Activated naive CD4-positive, alpha-beta T cell (primary cell): ENCODE measurements at places on chromosomes 6 and 20.

GRCh38 chr6:135953818-135954217, 102.3 kb downstream of the PDE7B start:
- DNase-seq = no peak

DNA sequence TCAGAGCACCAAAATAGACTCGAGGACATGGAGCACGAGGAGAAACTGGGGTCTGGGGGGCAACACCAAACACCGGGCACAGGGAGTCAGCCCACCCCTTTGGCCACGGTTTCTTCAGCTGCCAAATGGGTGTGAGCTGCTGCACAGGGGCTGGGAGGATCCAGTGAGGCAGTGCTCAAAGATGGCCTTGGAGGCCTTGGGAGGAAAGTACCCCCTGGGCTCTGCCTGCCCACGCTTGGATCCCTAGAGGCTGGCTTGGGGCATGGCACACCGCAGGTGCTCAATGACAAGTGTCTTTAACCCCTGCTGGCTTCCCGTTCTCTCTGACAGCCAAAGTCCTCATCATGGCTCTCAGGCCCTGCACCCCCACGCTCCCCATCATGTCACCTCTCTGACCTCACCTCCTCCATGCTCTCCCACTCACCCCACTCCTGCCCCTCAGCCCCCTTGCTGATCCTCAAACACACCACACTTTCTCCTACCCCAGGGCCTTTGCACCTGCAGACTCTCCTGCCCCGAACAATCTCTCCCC, 190.3 kb downstream of the ANKRD60 start:
- no peak for DNase-seq

DNA sequence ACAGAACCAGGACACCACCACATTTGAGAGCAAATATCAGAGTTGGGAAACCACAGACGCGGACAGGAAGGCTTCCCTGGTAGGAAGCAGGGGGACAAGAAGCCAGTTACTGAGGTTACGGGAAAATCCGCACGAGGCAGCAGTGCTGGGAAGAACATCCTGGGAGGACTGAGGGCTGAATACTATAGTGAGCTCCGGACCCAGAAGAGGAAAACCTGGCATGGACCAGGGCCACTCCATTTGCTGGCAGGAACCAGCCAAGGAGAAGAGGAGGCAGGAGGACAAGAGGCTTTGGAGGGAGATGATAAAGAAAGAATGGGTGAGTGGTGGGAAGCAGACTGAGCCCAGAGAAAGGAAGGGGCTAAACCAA, 6.1 kb upstream of the DSN1 start:
- DNase-seq = no peak

DNA sequence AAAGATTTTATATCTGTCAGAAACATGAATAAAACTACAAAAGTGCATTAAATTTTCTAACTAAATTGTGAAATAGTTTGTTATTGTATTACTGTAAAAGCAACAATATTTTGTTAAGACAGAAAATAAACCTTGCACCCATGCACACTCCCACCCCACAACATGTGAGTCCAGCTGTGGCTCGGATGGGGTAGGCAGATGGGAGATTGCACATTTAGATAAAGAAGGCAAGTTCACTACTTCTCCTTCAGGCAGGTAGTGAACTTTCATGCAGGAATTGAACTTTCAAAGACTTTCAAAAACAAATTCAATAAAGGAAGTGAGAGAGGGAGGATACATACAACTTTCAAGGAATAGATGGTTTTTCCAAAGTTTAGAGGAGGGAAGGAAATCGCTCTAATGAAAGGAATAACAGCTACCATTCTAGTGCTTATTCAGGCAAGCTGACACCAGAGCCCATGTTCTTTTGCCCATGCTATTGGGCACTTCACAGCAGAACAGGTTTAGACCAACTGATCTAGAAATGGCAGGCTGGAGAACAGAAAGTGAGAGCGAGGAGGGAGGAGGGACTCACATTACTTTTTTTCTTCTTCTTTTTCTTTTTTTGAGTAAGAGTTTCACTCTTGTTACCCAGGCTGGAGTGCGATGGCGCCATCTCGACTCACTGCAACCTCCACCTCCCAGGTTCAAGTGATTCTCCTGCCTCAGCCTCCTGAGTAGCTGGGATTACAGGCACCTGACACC, 28.5 kb downstream of the SF3B5 start:
- no peak for DNase-seq

DNA sequence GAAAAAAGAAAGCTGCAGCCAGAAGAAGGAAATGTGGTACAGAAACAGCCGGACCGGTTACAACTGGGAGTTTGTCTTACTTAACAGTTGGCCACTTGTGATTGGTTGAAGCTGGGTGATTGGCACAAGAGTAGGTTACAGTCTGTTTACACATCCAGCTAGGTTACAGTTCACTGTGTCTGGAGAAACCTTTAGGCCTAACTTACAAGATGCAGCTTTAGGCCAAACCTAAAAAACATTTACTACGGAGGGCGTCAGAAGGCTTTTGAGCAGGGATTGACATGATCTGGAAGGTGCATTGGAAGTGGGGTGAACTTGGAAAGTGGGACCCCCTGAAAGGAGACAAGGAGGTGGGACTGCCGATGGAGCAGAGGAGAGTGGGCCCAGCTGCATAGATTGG, 122.3 kb downstream of the BANF2 start:
- no peak for DNase-seq

DNA sequence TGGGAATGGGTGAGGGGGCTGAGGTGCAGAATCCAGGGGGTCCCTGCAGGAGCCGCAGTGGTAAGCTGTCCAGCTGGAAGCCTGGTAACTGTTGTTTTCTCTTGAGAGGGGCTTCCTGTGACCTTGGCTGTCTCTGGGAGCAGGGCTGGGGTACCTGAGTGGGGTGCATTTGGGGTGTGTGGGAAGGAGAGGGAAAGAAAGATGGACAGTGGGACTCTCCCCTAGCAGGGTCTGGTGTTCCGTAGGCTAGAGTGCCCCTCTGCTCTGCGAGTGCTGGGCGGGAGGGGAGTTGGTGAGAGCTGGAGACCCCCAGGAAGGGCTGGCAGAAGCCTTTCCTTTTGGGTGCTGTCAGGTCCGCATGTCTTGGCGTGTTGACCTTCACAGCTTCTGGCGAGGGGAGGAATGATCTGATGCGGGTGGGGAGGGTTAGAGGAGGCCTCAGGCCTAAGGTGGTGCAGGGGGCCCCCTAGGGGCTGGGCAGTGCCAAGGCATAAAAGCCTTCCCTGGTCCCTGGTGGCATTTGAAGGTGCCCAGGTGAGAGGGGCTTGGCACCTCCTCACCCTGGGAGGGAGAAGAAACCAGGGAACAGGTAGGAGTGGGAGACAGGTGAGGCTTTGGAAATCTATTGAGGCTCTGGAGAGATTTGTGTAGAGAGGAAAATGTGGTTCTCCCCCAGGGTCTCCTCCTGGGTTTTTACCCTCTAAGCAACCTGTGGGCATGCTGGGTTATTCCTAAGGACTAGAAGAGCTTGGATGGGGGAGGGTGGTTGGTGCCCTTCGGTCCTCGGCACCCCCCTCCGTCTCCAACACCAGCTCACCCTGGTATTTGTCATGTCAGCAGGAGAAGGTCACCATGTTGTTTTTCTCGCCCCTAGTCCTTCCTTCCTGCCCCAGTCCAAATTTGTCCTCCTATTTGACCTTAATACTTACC, 3.3 kb downstream of the VEGFA start:
- DNase-seq = no peak

DNA sequence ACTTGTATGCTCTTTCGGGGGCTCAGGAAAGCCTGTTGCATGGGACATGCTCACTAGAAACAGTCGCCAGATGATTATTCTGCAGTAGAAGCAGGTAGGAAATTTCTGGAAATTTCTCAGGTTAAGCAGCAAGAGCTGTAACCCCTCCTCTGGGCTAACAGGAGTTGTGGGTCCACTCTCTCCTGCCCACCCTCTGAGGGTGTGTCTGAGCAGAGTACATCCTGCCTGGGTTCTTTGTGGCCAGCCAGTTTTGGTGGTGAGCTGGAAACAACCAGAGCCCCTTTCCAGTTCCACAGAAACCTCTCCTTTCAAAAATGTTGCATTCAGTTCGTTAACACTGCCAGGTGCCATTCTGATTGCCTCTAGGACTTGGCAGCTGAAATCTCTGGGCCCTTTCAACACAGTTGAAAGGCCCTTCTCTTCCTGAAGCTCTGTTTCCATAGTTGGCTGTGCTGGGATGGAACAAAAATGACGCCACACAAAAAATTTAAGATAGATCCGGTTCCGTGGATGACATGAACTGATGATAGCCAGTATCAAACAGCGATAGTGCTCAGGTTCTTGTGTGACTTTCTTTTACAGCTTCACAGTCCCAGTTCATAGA, 38.5 kb downstream of the PLCG1 start:
- DNase-seq = no peak

- no peak for DNase-seq
Observed at GRCh38 chr20:53934421-53935343, 135.7 kb downstream of the BCAS1 start.

DNA sequence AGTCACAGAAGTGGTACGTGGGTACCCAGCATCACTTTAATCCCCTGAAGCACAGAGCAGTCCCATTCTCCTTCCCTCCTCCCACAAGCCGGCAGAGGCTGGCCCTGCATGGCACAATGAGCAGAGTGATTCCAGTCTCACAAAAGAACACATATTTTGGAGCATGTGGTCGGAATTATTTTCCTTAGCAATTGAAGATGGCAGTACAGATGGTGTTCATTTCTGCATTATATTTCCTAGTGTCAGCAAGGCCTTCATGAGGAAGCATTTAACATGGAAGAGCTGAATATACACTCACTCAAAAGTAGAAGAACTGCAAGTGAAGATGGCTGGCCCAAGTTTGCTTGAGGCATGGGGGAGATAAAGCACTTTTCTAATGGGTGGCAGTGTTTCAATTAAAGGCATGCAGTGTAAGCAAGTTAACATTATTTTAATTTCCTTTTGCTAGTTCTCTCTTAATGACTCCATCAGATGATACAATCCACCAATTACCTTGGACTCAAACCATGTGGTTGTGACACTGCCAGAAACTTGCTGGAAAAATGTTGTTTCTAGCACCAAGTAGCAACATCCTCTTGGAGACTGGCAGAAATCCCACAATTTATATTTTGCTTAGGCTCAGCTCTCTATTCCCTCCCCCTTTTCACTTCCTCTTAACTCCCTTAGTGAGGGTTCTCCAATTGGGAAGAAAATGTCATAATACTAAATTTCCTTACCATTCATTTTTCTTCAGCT, 74.4 kb downstream of the ARHGAP18 start:
- no peak for DNase-seq

DNA sequence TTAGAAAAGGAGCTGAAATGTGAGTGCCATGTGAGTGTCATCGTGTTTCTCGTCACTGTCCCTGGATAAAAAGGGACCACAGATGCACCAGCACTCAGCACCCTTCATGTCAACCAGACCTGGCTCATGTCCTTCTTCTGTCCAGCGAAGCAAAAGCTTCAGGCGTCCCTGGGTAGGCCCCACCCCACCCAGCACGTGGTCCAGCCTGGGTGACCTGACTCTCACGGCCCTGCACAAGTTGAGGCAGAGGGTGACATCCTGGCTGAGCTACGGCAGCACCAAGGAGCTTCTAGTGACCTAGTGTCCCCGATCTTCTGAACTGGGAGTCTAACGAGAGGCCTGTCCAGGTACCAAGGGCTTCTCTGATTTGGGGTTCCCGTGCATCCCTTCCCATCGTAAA, 37.8 kb downstream of the PSMG4 start:
- DNase-seq = no peak

GRCh38 chr6:4805553-4806336, 29.5 kb downstream of the CDYL start:
- DNase-seq = no peak

GRCh38 chr6:38320843-38321242, 318.9 kb downstream of the BTBD9 start:
- no peak for DNase-seq

DNA sequence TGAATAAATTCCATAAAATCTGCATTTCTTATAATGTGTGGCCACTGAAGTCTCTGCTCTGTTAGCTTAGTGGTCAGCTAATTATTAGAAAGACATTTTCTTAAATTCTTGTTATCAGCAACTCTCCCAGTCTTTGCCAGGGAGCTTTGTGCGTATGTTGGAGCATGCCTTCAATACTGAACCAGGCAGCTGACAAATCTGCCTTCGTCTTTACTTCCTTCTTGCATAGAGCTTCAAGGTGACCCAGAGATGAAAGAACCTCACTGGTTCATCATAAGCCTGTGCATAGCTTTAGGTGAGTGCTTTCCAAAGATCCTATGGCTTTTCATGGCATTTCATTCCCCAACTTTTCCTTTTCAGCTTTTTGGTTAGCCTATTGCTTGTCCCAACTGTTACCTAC, 43.0 kb upstream of the NELFCD start:
- no peak for DNase-seq

GRCh38 chr6:95087394-95088097, 489.8 kb upstream of the MANEA start:
- DNase-seq = no peak

DNA sequence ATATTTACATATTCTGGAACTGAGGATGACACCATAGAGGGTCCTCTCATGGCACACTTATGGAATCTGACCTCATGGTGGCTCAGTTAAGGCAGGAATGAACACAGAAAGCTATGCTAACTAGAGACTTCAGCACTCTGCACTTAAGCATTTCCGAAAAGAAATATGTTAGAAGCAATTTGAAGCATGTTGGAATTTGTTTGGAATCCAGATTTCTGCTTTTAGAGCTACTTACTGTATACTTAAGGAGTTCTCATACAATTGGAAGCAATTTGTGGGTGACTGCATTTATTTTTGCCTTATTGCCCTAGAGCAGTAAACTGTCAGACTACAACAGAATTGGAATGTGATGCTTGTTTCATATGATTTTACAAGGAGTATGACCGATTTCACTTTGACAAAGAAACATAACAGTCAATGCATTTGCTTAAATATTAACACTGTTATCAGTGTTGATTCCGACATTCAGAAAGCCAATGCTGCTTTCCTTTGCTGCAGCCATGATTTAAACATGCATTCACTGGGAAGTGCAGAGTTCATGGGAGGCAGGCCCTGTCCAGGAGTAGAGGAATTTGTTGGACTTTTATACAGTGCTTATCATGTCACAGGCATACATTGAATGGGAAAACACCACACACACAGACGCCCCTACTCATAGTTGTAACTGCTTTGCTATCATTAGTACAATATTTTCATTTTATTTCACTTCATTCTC, 244.4 kb downstream of the SAMD5 start:
- DNase-seq = no peak

DNA sequence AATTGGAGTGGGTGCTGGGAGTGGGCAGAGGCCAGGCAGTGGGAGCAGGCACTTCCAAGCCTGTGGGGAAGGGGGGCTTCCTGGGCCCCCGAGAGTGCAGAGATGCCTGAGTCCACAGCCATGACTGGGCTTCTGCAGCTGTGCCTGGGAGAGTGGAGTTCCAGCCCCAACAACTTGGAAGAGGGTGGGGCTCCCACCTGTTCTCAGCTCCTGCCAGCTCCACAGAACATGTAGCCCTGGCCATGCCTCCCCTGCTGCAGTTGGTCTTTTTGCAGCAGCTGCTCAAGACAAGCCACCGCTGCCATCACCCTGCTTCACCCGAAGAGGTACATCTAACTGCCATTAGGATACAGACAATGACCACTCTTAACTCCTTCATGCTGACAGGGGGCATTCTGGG, 1092.3 kb downstream of the KHDRBS2 start:
- DNase-seq = no peak

GRCh38 chr6:16504609-16505008, 256.7 kb downstream of the ATXN1 start:
- no peak for DNase-seq
